ENCODE measurements at places on chromosomes 3 and 15.
A peak's percentile ranks its signal among the peaks of the same experiment; 100 is the strongest.

DNA sequence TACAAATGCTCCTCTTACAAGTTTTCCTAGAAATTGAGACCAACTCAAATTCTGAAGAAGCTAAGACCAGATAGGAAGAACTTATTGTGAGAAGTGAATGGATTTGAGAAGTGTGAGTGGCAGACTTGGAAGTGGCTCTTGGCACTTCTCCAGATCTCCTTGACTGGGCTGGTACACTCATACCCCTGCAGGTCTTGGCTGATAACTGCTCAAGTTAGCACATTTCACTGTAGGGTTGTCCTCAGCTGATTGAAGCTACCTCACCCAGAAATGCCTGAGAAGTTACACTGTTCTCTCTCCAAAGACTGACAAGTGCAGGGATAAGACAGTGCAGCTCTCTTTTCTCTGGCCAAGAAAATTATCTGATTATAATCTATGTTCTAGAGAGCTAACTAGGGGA is 16.5 kb upstream of the CLDN1 start:
- peak; percentile 40 for DNase-seq

GRCh38 chr3:161319867-161320266 is 51.5 kb downstream of the SPTSSB start:
- no peak for DNase-seq

- no peak for DNase-seq
Measured at GRCh38 chr3:81095956-81096355, 665.5 kb downstream of the GBE1 start.

DNA sequence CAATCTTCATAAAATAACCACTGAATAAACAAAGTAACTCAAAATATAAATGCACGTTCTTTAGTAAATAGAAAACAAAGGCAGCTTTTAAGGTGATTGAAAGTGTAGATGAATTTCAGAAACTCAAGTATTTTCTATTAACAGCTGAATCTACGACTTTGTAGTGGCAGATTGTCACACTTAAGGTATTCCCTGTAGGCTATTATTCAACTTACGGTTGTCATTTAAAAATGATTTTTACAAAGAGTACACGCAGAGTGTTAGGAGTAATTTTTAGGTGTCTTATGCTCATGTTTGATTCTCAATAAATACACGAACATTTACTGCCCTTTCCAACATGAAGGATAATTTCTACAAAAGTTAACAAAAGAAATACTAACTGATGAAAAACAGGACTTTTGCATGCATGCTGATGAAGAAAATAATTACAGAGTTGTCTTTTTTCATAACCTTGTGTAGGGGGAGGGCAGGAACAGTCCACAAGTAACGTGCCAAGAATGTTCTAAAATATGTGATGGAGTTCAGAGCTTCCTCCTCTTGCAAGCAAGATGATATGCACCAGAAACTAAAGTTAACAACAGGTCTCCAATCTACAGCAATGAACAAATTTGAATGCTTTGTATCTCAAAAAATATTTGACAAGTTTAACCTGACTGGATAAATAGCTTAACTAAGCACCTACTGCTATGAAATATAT is 16.7 kb downstream of the DCBLD2 start:
- peak; percentile 78 for DNase-seq

- no peak for DNase-seq
Measured at GRCh38 chr3:183613366-183614285, 21.8 kb upstream of the KLHL24 start.

DNA sequence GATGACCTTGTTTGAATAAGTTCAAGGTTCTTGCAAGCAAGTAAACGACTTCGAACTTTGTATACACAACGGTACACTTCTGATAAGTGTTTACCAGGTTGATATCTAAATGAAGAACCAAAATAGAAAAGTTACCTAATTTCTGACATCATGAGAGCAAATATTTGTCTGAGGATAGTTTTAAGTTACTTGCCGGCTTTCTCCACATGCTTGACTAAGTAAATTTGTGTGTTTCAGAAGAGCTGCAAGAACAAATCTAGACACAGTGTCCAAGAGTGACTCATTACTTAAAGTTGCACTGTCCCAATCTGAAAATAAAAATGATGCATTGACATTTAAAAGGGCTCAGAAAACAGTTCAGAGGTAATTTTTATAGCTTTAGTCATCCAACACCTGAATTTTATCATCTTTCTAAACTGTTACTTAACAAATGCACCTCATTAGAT is 115.1 kb downstream of the HERC1 start:
- DNase-seq, result peak; percentile 76

DNA sequence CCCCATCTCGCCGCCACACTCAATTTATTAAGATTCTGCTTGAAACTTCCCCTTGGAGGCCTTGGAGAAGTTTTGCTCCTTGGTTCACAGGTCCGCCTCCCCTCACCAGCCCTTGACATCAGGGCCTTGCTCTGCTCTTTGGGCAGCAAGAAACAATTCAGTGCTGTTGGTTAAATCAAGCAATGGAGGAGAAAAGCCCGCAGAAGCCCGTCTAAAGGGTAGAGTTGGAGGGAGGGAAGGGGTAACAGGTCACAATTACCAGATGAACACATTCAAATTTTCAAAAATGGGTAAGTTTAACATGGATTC is 429 bp downstream of the PARP9 start:
- DNase-seq, result peak; percentile 31

DNA sequence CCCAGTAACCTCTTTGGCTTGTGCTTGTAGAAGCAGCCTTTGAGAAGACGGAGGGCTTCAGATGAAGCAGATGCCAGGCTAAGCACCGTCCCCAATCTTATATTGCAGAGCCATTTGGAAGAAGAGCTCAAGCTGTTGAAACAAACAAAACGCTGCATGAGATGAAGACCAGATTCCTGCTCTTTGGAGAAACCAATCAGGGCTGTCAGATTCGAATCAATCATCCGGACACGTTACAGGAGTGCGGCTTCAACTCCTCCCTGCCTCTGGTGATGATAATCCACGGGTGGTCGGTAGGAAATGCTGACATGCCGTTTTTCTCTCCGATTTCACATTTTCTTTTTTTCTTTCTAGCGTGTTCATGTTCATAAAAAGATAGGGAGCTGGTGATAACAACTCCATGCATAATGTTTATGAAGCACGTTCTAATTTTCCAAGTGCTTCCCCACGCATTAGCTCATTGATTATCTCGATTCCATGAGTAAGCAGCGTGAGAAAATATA is 106.5 kb downstream of the LIPC start:
- no peak for DNase-seq

- peak; percentile 52 for DNase-seq
Measured at GRCh38 chr3:165491487-165491886, 295.3 kb upstream of the SLITRK3 start.

- DNase-seq, result no peak
Measured at GRCh38 chr3:52712291-52713212, 6.6 kb downstream of the SPCS1 start.

GRCh38 chr15:39171944-39172368 is 408.9 kb upstream of the THBS1 start:
- DNase-seq, result peak; percentile 98

- no peak for DNase-seq
Measured at GRCh38 chr15:78396186-78396814, 41.7 kb upstream of the IREB2 start.

GRCh38 chr3:177426878-177427495 is 229.7 kb upstream of the TBL1XR1 start:
- no peak for DNase-seq

DNA sequence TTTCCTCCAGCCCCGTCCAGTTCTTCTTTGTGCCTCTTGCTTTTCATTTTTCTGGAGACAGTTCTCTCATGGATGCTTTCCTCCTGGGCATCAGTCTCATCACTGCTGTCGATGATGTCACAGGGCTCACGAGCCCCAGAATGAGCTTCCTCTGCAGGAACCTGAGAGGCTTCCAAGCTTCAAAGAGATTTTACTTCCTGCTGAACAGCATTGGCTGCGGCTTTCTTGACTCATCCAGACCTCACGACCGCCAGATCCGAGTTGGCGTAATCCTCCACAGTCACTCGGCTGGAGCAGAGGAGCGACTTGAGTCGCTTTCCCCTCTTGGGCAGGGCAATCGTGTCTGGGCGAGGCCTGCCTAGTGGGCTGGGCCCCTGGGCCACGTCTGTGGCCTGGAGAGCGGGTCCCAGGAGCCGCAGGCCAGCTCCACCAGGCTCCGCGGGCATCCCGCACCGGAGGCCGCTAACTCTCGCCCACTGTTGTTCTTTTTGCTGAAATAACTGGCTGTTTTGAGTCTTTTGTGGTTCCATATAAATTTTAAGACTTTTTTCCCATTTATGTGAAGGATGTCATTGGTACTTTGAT is 20.8 kb upstream of the FAN1 start:
- DNase-seq, result peak; percentile 11

- no peak for DNase-seq
Measured at GRCh38 chr15:47388299-47388698, 329.0 kb upstream of the SEMA6D start.

DNA sequence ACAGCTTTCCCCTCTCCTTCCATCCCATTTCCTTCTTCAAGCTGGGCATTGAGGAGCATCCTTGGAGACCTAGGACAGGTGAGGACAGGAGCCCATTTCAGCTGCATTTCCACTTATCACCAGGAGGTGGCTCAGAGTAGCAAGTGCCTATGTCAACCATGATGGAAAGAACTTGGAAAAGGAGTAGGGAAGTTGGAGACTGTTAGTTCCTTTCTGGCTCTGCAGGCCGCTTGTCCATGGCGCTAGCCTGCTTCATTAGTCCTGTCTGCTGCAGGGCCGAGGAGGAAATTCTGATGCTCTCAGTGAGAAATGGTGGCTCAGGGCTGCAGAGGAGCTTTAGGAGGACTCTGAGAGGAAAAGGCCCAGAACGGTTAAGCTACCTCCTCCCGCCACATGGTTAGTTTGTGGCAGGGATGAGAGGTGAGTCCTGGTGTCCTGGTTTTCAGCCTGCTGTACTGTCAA is 7.0 kb upstream of the CD276 start:
- peak; percentile 78 for DNase-seq

GRCh38 chr3:160977773-160978172 is 127.4 kb downstream of the B3GALNT1 start:
- DNase-seq, result no peak

- peak; percentile 24 for DNase-seq
Measured at GRCh38 chr3:114393367-114394072, 99.7 kb downstream of the TIGIT start.

GRCh38 chr15:76418352-76419140 is 82.0 kb downstream of the ISL2 start:
- DNase-seq, result no peak

- DNase-seq, result no peak
Measured at GRCh38 chr3:179956416-179956830, 80.3 kb downstream of the PEX5L start.

- no peak for DNase-seq
Measured at GRCh38 chr3:18635215-18635614, 210.1 kb upstream of the SATB1 start.

GRCh38 chr3:40191251-40191650 is 118.3 kb upstream of the EIF1B start:
- DNase-seq, result no peak

DNA sequence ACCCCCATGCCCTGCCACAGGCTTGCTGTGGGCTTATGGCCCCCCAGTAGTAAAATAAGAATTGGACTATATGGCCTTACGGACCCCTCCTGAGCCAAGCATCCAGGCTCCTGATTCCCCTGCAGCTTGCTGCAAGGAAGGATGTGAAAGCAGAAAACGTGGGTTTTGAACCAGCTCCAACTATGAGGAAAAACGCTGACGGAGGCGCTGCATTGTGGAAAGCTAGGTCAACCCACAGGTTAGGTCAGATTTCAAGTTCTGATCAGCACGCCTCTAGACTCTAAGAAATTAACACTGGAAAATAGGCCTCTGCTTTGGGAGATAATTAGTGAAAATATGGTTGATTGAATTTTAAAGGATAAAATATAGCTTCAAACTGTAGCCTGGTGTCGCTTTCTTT is 195.4 kb upstream of the HES1 start:
- DNase-seq, result no peak

- DNase-seq, result no peak
Measured at GRCh38 chr15:52652286-52652685, 26.9 kb downstream of the ATOSA start.

DNA sequence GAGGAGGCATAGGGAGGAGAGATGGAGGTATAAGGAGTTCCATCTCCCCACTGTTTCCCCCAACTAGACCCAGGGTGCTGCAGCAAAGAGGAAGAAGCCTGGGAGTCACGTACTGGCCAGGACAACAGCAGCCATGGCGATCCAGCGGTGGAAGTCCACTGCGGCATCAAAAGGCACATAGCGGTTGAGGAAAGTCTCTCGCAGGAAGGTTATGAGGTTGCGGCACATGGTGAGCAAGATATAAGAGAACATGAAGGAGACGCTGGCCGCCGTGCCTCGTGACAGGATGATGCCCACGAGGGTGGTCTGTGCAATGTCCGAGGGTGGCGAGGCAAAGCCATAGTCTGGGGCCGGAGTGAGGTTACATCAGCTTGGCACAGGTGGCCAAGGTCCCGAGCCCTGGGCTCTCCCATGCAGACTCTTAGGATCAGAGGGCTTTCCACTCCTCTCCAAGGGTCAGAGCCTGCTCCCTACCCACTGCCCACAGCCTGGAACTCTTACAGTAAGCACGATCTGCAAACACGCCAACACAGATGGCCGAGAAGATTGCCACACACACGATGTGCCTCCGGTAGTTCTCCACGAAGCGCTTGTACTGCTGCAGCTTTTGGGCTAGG is 14.3 kb downstream of the DUOX2 start:
- DNase-seq, result no peak

DNA sequence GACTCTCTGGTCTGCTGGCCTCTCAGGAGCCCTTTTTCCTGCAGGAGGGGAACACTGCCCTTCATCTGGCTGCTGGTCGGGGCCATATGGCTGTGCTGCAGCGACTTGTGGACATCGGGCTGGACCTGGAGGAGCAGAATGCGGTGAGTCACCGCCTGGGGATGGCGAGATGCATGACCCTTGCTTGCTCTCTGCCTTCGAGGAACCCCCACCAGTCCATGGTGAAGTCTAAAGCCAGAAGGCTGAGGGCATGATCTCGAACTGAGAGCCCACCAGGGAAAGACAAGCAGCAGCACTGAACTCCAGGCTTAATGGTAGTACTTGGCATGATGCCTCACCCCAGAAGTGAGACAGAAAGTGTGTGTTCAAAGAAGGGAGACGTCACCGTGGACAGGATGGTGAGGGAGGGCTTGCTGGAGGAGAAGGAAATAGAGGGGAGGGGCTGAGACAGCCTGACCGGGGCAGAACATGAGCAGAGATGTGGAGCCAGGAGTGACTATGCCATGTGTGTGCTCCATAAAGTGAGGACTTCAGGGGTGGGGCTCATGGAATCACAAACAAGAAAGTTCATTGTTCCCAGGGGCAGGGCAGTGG is 19.2 kb downstream of the ANKDD1A start:
- peak; percentile 55 for DNase-seq

DNA sequence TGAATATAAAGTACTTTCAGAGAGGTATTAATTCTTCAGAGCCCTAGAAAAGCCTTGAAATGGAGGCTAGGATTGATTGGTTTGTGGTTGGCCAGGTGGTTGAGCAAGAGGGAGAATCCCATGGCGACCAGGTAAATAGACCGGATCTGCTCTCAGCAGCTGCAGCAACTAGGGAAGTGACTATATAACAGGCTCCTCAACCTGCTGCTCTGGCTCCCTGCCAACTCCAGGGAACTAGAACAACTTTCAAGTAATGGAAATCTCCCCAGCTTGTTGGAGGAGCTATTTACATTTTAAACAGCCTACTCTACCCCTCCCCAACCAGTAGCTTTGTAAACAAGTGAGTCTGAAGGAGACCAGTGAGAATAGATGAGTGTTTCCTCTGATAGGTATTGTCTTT is 121.8 kb upstream of the CADM2 start:
- no peak for DNase-seq

Measured in cardiac fibroblast (primary cell).